ENCODE measurements at places on chromosomes 5 and 9.
A peak's percentile ranks its signal among the peaks of the same experiment; 100 is the strongest.

DNA sequence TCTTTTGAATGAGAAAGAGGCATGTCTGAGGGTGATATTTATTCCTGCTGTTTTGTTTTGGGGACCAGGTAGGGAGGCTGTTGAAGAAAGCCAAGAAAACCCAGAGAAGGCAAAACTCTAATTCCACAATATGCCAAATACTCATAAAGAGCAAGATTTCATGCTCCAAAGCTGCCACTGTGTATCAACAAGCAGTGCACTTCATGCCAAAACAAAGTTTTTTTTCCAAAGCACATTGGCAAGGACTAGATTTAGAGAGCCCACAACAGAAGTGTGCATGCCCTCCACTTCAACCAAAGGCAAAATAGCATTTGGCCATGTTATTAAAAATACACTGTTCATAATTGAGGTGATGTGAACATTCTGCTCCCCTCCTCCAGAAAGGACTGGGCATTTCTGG lies 229.9 kb downstream of the EBF1 start:
- DNase-seq: peak; percentile 86

DNA sequence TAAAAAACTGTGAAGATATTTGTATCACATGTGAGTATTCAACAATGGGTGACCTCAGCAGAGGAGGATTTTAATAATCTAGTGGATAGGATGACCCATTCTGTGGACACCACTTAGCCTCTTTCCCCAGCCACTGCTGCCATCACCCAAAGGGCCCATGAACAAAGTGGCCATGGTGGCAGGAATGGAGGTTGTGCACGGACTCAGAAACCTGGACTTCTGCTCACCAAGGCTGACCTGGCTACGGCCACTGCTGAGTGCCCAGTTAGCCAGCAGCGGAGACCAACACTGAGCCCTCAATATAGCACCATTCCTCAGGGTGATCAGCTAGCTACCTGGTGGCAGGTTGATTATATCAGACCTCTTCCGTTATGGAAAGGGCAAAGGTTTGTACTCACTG lies 1410.4 kb upstream of the CDH9 start:
- DNase-seq: no peak

DNA sequence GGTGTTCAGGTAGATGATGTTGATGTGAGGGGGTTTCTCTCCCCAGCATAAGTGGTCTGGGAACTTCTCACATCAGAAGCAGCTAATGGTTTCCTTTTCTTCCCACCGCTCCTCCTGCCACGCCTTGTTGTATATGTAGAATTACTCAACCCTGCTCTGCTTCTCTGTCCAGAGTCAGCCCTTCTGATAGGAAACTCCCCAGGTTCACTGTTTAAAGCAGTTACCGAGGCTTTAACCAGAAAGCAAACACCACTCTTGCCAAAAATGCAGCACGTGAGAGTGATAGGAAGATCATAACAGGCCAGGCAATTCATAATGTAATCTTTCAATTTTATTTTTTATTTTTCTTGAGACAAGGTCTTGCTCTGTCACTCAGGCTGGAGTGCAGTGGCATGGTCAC lies 10.5 kb upstream of the TMEM252 start:
- DNase-seq: no peak

GRCh38 chr9:136103651-136104487 lies 8.8 kb upstream of the NACC2 start:
- peak; percentile 91 for DNase-seq

DNA sequence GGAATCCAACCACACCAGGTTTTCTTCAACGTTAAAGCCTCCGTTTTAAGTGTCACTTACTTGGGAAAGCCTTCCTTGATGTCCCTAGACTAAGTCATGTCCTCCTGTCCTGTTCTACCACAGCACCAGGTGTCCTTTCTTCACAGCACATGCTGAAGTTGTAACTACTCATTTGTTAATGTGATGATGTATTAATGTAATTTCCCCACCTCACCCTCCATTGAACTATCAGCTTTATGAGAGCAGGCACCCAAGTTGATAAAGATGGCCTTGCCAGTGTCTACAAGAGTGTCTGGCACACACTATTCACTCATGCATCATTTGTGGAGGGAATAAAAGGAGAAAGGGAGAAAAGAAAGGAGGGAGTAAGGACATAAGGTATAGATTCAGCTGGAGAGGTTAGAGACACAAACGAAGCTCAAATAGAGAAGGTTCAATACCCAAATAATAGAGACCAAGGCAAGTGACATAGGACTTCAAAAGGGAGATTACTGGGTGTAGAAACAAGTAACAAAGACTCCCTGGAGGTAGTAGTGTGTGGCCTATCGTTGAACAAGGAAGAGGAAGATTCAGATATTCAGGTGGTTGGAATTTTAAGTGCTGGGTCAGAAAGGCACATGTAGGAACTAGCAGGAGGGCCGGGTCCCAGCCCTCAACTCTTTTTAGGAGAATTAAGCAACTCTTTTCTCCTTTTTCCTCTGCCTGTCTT lies 6.6 kb downstream of the ITK start:
- DNase-seq: no peak

DNA sequence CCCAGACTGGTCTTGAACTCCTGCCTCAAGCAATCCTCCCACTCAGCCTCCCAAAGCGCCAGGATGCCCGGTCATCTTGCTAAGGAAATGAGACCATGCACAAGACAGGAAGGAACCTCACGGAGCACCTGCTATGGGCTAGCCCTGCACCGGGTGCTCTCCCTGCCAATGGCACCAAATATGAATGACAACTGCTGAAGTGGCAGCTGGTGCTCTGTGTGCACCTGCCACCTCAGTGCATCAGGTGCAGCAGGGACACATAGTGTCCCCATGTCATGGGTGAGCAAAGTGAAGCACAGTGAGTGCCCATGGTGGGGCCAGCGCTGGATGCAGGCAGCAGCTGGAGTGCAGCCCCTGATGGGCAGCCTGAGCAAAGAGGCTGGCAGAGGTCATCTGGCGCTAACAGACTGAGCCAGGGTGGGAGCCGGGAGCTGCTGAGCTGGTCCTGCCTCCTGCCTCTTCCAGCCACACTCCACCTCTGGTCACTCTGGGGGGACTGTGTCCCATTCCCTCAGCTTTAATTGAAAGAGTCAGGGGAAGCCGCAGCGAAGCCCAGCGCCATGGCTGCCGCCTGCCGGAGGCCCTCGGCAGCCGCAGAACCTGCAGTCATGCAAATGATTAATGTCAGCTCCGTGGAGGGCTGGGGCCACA lies 46.4 kb downstream of the BARX1 start:
- DNase-seq: no peak

- no peak for DNase-seq
Observed at GRCh38 chr5:77871946-77872345, 95.8 kb upstream of the TBCA start.

DNA sequence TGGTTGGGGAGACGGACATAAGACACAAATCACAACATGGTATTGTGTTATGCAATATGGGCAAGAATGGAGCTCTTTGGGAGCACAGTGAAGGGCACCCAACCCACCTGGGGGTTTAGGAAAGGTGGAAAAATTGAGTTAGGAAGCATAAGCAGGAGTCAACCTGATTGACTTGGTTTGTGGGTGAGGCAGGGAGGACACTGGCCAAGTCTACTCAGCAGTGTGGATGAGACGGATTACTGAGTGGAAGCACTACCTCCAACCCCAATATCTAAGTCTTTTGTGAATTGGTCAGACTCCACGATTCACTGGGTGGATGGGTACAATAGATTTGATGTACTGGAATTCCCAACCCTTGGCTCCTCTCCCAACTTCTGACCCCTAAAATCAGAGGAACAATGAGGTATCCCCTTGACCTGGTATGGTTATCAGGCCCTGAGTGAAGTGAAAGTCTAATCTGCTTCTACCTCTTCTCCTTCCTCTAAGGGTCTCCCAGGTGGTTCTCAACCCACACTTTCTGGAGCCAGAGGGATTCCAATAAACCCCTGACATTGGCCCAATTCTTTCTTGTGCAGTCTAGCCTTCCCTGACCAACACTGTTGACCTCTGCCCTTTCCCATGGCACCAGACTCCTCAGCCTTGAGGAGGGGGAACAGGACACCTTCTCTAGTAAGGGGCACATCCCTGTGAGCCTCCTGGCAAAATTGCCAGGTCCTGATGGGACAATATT lies 5.2 kb downstream of the EGR1 start:
- no peak for DNase-seq

DNA sequence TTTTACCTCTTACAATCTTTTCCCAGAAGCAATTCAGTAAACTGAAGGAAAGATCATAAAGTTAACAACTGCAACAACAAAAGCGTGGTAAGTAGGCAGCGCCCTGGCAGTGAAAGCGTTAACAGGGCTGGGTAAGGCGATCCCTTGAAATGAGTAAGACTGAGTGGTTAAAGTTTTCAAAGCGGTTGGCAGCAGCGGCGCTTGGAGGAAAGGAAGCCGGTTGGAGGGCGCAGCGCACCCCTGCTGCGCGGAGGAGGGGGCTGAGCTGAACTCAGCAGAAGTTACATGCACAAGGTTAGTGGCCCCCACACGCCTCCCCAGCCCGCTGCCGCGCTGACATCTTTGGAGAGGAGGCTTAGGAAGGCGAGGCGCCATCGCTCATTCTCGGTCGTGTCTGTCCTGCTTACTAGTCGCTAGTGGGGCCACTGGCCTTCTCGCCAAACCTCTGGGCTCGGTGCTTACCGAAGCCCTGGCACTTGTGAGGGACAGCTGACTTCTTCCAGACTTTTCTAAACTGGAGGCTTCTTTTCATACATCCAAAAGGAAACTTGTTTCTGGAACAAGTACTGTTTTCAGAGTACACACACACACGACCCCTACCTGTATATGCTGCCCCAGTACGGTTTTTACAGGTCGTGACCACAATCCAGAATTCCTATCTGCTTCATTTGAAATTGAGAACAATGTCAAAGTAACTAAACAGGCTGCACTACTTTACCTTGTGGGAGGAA lies at the start of gene SH3RF2:
Gene SH3RF2 (plus strand): TSS at position 178 of the 731 bp plus-strand sequence. CDS start 1,351 bp downstream, outside the sequence.
- DNase-seq: no peak

DNA sequence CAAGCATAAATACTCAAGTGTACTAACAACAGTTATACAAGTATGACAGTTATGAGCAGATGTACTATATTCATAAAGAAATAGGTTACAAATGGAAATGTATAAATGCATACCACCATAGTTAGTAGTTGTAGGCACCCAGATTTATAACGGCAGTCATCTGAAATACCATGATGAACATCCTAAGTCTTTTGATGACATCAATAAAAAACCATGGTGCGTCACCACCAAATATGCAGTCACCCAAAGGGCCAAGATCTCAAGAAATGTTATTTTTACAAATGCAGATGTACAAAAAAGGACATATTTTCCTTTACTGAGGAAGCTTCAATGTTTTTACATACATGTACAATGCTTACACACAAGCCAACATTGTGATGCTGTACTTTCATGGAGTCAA lies 70.8 kb upstream of the XPA start:
- no peak for DNase-seq

DNA sequence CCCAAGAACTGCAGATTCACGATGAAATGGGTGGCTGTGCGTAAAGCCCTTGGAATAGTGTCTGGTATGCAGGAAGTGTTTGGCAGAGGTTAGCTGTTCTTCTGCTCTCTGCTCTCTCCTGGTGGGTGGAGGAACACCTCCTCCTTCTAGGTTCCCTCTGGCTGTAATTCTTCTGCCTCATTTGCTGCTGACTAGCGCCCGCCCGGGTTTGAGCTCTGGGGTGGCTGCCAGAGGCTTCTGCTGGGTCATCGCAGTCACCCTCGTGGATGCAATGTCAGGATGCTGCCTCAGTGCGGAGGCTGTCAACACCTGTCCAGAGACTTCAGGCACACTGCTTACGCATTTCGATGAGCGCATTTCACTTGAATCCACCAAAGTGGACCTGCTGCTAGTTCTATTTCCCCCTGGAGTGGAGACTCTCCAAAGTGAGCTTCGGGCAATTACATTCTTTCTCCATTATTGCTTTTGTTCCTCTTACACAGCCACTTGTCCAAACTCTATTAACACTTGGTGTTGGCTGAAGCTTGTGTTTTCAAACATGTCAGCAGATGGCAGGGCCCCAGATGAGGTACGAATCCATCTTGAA lies 11.7 kb downstream of the DOCK2 start:
- peak; percentile 9 for DNase-seq

GRCh38 chr5:32465076-32465475 lies 20.5 kb upstream of the ZFR start:
- no peak for DNase-seq

- no peak for DNase-seq
Observed at GRCh38 chr9:29183971-29184370, 1610.7 kb upstream of the C9orf72 start.

- no peak for DNase-seq
Observed at GRCh38 chr5:68395926-68396511, 180.5 kb downstream of the PIK3R1 start.

GRCh38 chr5:108898707-108899106 lies 151.0 kb downstream of the FER start:
- no peak for DNase-seq

DNA sequence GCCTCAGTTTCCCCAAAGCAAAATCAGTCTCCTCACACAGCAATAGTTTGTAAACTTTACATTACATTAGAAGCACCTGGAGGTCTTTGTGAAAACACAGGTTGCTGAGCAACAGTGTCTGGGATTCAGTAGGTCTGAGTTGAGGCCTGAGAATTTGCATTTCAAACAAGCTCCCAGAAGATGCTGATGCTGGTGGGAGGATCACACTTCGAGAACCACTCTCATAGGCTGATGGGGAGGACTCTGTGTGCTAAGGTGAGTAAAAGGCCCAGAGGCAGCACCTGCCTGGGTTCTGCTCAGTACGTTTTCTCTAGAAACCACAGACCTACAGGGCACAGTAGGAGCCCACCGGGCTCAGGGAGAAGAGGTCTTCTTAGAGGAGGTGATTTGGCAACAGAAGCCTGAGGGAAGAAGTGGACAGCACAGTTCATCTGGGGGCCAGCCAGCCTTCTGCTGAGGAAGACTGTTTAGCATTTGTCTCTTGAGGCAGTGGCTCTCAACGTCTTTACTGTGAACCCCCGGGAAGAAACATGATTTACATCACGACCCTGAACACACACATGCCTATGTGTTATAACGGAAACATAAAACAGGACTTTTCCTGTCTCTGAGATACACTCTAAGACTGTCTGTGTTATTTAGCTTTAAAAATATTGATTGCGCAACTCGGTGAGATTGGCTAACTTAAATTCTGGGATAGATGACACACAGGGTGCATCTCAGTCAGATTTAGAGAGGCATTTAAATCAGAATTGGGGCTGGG lies 24.8 kb upstream of the DENND1A start:
- no peak for DNase-seq

GRCh38 chr9:38732885-38733284 lies 13.0 kb upstream of the FAM240B start:
- DNase-seq: no peak

- DNase-seq: no peak
Observed at GRCh38 chr5:179791881-179792611, 1.7 kb upstream of the LTC4S start.

- DNase-seq: no peak
Observed at GRCh38 chr5:54997081-54997480, 11.7 kb upstream of the ESM1 start.

Measured in DMS79 (cell line).